ENCODE measurements at places on chromosomes 7 and 10.

- DNase-seq: no peak
Observed at GRCh38 chr7:157006205-157006747, 4.2 kb downstream of the MNX1 start.

- DNase-seq: no peak
Observed at GRCh38 chr10:35819011-35819410, 176.9 kb upstream of the FZD8 start.

DNA sequence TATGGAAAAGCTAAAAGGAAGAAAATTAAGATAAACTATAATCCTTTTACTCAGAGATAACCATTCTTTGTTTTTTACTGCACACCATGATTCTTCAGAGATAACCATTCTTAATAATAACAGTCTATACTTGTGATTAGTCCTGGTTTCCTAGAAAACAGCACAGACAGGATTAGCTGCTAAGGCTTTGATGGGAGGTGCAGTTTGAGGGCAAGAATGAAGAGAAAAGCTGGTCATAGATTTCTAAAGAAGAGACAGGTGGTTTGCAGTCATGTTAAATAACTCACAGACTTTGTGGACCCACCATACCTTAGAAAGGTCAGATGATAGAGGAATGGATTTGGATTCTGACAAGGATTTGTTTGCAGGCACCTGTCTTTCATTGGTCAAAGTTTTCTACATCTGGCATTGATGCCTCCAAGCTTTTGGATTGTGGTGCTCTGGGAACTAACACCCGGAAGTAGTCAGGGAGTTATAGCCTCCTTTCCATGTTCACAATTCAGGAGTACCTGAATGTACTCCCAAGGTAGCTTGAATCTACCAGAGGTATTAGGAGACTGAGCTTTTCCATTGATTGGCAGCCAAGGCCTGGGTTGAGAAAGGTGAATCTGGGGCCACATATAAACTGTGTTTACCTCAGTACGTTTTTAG is 3.7 kb downstream of the SMC3 start:
- DNase-seq: no peak

DNA sequence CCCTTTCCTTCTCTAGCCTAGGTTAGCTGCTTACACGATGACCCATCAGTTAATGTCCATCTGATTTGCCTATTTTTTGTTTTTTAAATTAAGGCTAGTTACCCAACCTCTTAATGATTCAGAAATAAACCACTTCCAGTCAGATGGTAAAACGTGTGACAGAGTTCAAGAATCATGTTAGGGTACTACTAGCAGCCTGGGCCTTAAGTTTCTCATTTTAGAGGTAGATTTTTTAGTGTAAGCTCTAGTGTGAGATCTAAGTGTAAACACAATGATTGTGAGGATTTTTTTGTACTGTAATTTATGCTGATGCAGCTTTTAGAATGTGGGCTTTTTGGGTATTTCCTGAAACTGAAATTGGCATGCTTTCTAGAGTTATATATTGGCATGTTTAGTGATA is 130.0 kb downstream of the CDK14 start:
- no peak for DNase-seq

DNA sequence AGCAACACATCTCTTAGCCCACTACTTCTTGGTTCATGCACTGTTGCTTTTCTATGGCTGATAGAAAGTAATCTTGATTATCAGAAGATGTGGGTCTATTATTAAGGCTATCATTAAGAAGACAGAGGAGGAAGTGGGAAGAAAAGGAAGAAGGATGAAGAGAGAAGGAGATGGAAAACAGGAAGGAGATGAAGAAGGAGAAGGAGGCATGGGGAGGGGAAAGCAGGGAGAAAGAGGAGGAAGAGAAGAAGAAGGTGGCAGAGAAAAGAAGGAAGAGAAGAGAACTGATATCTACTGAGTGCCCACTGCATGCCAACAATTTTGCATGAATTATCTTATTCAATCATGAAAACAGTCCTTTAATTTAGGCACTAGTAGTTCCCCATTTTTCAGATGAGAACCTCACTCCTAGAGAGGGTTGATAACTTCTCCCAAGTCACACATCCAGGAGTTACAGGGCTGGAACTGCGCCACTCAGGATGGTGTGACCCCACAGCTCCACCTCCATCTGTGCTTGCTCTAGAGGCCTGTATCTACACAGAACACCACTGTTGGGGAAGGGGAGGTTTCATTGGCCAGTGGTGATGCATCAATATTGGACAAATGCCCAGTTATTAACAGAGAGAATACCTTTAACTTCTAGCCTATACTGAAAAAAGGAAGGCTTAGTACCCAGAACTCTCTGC is 147.4 kb downstream of the CXCL12 start:
- DNase-seq: no peak

GRCh38 chr10:63072951-63073350 is 60.2 kb upstream of the NRBF2 start:
- no peak for DNase-seq
